ENCODE measurements at places on chromosomes 5 and 9. TPM values are rescaled to one million over a fixed set of nuclear protein-coding genes. Genes with fewer than 3 reads are reported as not detected.

GPR150 gene
- 1.6 TPM for total RNA-seq

SLIT3 gene
- under 0.01 TPM for total RNA-seq

GARIN3 gene
- total RNA-seq, result not detected

PCDHA1 gene
- total RNA-seq, result 0.06 TPM

CCL27 gene
- not detected for total RNA-seq

HTR1A gene
- total RNA-seq, result not detected

TEK gene
- 3.3 TPM for total RNA-seq

CCDC69 gene
- 0.13 TPM for total RNA-seq
